ENCODE measurements at places on chromosomes 2 and 18.

- DNase-seq, result no peak
Measured at GRCh38 chr2:159073256-159073655, 104.8 kb downstream of the TANC1 start.

- DNase-seq, result no peak
Measured at GRCh38 chr18:41268271-41268670, 686.8 kb upstream of the PIK3C3 start.

DNA sequence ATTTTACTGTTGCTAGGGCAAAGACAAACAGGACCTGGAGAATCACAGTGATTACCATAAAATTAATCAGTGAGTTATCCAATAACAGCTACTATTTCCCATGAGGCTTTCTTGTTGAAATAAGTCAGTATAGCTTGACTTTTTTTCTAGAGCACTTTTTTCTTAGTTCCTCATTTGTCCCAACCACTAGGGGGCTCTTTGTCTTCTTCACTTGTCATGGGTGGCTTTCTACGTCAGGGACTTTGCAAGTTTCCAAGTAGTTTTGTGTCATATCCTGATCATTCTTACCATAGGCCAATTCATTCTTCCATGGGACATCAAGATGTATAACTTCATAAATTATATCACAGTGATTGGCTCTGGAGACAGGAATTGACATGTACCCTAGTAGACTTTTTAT, 1019.6 kb upstream of the PIK3C3 start:
- DNase-seq, result no peak

DNA sequence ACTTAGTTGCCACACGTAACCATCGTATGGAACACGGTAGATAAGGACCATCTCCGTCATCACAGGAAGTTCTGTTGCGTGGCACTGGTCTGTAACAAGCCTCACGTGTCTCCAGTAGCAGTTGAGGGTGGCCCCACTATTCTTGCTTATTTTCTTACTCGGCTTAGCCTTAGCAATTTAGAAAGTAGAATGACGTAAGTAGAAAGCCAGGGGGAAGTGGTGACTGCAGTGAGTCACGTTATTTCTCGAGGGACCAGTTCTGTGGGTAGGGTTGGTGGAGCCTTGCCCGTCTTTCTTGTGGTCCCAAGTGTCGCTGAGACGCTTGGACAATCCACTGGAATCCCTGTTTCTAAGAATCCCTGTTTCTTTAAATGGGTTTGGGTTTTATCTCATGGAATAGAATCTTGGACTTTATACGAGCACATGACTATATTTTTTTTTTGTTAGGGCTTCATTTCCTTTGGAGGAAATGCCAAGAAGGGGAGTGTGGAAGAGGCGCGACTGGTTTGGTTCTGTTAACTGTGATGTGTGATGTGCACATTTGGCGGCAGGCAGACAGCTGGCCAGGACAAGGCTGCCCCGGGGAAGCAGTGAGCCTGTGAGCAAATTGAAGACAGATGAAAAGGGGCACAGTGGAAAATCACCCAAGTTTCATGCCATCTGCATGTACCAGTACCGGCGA, 96.2 kb downstream of the CABLES1 start:
- peak; percentile 45 for DNase-seq

DNA sequence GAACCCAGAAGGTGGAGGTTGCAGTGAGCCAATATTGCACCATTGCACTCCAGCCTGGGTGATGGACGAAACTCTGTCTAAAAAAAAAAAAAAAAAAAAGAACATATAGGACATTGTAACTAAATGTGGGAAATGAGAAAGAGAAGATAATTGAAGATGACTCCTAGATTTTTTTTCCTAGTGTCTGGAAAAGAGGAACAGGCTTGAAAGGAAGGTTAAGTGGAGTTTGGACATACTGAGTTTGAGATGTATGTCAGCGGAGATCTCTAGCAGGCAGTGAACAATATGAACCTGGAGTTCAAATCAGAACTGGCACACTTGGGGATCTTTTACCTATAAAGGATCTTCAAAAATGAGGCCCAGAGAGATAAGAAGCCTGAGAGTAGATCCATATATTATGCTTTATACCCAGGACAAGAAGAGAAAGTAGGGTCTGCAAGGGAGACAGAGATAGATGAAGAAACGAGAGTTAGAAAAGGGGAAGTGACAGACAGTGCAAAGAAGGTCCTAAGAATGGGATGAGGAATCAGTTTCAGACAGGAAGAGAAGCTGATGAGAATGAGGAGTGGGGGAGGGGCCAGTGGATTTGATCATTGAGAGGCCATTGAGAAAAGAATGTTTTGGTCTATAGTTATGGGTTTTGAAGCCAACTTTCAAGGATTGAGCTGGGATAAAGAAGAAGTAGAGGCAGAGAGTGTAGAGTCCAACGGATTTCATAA, 46.9 kb upstream of the CD28 start:
- no peak for DNase-seq

DNA sequence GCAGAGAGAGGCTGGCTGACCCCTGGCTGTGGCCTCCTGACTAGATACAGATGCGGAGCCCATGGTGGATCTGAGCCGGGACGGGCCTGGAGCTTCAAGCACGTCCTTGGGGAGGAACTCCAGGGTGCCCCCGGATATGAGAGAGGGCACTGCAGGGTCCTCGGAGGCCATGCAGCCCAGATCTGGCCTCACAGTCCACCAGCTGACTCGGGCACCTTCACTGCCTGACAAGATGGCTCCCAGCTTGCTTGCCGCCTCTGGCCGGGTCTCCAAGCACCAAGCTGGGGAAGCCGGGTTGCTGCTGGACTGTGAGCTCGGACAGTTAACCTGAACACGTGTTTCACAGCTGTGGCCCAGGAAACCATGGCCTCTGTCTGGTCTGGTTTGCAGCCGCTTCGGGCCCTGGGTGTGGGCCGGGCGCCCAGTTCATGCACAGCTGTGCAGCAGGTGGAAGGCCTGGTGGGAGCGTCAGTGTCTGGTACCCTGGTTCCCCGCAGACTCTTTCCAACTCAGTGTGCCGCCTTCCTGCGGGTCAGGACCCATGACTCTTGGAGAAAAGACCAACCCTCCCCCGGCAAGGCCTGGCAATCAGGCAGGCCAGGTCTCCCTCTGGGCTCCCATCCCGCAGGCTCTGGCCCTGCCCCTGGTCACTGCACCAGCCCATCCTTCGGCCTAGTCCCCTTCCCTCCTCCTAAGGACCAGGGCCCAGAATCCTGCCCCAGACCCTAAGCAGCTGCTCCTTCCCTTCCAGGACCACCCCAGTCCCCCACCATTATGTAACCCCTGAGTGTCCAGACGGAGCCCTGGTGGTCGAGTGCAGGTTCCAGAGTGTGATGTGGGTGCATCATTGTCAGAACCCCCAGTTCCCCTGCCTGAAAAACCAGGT, 74.6 kb upstream of the OTOS start:
- DNase-seq, result no peak

- no peak for DNase-seq
Measured at GRCh38 chr18:36412778-36413177, 115.3 kb downstream of the FHOD3 start.

GRCh38 chr2:240618776-240619175, 6.5 kb upstream of the GPR35 start:
- DNase-seq, result no peak

- DNase-seq, result no peak
Measured at GRCh38 chr2:207395535-207396251, 134.1 kb upstream of the CREB1 start.

GRCh38 chr2:182355815-182356214, 71.0 kb downstream of the PDE1A start:
- no peak for DNase-seq

DNA sequence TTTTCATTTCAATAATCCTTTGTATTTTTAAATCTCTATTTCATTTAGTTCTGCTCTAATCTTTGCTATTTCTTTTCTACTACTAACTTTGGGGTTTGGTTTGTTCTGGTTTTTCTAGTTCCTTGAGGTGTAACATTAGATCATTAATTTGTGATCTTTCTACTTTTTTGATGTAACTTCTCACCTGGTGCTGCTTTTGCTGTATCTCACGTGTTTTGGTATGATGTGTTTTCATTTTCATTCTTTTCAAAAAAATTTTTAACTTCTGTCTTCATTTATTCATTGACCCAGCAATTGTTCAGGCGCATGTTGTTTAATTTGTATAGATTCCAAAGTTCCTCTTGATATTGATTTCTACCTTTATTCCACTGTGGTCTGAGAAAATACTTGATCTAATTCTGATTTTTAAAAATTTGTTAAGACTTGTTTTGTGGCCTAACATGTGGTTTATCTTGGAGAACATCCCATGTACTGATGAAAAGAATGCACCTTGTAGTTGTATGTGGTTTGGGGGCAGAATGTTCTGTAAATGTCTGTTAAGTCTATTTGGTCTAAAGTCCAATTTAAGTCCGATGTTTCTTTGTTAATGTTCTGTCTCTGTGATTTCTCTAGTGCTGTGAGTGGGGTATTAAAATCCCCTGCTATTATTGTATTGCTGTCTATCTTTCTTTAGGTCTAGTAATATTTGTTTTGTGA, 17.3 kb upstream of the MALT1 start:
- no peak for DNase-seq

DNA sequence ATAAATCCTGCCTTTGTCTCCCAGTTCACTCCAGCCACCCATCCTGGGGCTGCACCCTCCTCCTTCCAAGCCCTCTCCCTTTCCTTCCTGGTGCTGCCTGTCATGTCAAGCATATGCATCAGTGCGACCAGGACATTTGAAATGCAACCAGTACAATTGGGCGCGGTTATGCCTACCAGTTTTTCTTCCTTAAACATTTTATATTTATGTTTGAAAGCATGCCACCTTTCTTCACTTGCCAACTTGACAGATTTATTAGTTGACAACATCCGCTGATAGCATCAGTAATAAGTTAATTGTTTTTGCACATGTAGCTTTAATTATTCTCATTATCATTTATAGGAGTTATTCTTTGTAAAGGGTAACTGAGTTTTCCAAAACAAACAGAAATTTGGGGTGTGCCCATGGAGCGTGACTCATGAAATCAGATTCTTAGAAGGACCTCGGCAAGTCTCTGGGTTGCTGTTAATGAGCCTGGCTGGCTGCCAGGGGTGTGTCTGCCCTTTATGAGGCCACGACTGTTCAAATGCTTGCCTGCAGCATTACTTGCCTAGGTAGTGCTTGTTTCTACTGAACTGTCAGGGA, 32.8 kb upstream of the IL1B start:
- peak; percentile 19 for DNase-seq

DNA sequence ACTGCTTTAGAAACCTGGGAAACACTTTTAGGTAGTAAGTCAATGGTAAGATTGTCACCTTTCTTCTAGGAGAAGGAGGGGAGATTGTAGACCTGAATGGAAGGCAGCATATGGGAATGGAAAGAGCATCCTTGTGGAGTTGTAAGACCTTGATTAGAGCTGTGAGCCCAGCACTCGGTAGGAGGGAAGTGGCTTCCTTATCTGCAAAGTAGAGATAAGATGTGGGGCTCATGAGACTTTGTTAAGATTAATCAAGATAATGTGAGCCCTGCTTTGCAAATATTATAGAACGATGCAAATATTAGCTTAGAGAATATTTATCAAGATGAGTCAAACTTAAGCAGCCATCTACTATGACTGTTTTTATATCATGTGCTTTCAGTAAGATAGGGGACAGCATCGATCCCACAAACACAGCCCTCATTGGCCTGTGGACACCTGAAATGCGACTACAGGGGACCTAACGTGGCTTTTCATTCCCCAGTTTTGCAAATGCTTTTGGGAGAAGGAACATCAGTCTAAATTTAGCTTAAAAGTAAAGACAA, 243.7 kb downstream of the LTBP1 start:
- DNase-seq, result no peak

GRCh38 chr2:10059552-10060335, 16.4 kb downstream of the KLF11 start:
- no peak for DNase-seq

DNA sequence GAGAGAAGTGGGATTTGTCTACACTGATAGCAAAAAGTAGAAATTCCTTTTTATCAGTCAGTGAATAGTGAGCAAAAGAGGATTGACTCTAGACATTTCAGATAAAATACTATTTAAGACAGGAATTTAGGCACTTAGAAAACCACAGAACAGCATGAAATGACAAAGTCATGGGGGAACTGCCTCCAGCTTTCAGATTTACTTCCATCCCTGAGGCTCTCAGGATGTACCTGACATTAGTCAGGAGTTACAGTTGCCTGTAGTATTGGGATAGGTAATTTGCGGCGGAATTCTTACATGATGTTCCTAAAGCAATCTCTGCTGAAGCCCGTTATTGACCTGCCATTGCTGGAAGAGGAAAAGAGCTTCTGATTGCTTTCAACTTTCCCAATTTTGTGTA, 337.1 kb upstream of the MAP2 start:
- DNase-seq, result no peak

GRCh38 chr18:74745633-74746403, 148.1 kb downstream of the ZNF407 start:
- no peak for DNase-seq

- DNase-seq, result no peak
Measured at GRCh38 chr2:220753486-220753885, 818.6 kb downstream of the EPHA4 start.

DNA sequence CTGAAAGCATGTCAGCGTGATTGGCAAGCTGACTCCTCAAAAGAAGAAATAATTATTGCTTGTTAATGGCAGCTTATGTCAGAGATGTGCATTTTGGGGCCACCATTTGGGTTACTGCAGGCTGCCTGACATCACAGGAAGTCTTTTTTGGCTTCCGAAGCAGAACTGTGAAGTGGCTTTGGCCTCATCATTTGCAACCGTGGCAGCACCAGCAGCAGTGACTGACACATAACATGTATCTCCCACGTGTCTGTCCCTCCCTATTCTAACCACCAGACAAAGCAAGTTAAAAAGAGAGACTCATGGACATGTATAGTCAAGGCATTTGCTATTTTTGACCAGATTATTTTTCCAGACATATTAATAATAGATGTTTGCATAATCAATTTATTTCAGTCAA, 488.7 kb upstream of the ACVR2A start:
- no peak for DNase-seq

GRCh38 chr18:12046046-12046750, 47.4 kb upstream of the ANKRD62 start:
- no peak for DNase-seq

GRCh38 chr18:12310762-12311161, 2.7 kb downstream of the TUBB6 start:
- no peak for DNase-seq

DNA sequence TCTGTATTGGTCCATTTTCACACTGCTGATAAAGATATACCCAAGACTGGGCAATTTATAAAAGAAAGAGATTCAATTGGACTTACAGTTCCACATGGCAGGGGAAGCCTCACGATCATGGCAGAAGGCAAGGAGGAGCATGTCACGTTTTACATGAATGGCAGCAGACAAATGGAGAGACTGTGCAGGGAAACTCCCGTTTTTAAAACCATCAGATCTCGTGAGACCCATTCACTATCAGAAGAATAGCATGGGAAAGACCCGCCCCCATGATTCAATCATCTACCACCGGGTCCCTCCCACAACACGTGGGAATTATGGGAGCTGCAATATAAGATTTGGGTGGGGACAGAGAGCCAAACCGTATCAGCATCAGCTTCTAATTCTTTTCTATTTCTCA, 217.0 kb downstream of the ANAPC1 start:
- no peak for DNase-seq

GRCh38 chr18:42514512-42514911, 559.5 kb downstream of the PIK3C3 start:
- no peak for DNase-seq

- DNase-seq, result no peak
Measured at GRCh38 chr18:8519102-8519501, 90.1 kb upstream of the RAB12 start.
